NCI-H1694 (cell line): ENCODE measurements at places on chromosomes 7 and 10.

DNA sequence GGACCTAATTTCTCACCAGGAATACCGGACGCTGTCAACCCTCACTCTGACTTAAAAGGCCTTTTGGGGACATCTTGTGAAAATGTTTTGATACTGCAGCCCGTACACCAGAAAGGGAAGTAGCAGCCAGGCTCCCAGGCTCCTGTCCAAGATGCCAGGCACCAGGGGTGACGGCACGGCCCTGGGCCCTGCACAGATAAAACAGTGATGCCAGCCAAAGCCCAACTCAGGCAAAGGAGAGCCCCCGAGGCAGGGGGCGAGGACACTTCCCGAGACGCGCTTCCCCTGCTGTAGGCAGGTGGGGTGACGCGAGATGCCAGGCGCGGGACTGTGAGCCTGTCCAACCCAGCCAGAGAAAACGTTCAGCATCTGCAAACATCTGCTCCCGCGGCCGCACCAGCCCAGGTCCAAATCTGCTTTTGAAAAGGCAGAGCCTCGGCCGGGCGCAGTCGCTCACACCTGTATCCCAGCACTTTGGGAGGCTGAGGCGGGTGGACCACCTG lies 15.7 kb downstream of the ZFAND2A start:
- DNase-seq, result no peak

- no peak for DNase-seq
Measured at GRCh38 chr10:13470270-13470669, 58.5 kb downstream of the BEND7 start.

- DNase-seq, result no peak
Measured at GRCh38 chr7:152553671-152554317, 118.0 kb upstream of the KMT2C start.

- DNase-seq, result no peak
Measured at GRCh38 chr7:7292608-7293007, 110.3 kb downstream of the C1GALT1 start.

DNA sequence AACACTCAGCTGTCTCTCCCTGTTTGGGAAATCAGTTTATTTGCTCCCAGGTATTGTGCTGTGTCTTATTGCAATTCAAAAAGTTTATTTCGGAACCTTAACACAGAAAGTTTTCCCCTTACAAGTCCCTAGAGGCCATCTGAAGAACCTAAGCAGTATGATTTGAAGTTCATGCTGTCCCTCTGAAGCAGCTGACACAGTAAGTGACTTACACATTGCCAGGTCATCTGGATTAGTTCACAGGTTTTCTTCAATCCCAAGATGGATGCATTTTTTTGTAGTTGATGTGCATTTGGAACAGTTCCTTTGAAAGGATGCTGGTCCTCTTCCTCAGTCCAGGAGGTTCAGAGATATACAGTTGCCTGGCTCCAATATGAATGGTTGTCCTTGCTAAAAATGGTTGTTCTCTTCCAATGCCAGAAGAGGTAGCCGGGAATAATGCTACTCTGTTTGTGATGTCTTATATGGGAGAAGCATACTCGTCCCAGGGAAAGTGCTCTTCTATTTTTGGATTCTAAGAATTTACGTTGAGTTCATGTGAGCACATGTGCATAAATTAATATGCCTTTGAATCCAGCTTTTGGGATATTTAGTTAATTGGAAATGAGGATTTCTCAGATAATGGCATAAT lies 183.5 kb upstream of the PHYHIPL start:
- no peak for DNase-seq

- DNase-seq, result no peak
Measured at GRCh38 chr7:69645683-69646082, 47.4 kb downstream of the AUTS2 start.

GRCh38 chr10:95604630-95605029 lies 43.5 kb upstream of the SORBS1 start:
- DNase-seq, result no peak

GRCh38 chr10:58743466-58744115 lies 230.9 kb downstream of the BICC1 start:
- DNase-seq, result no peak

DNA sequence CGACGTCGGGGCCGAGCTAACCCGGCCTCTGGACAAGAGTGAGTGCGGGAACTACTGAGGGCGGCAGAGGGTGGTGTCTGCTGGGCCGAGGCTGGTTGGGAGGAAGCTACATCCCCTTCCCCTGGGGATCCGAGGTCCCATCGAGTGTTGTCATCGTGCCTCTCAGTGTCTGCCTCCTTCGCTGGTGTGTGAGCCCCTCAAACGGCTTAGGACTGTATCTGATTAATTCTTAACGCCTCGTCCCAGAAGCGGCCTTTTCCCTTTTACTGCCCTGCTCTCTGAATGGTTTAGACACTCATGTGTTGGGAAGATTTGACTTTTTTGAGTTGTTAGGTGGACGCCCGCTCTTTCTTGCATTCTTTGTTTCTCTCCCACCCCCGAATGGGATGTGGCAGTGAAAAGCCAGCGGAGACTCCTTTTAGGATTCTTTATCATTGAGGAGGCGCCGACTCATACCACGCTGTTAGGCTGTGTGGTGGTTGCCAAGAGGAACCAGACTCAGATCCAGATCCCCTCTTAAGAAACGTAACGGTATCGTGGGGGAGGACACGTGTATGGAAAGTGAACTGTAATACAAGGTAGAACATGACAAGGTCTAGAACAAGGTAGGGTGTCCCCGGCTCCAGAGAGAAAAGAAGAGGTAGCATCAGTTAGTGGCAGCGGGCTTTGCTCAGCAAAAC lies 631 bp downstream of the SUPV3L1 start:
- no peak for DNase-seq

- DNase-seq, result no peak
Measured at GRCh38 chr10:91127341-91128082, 93.0 kb upstream of the PCGF5 start.

- DNase-seq, result no peak
Measured at GRCh38 chr7:18721429-18721828, 225.9 kb downstream of the HDAC9 start.

GRCh38 chr10:102001435-102002068 lies 54.4 kb downstream of the ARMH3 start:
- no peak for DNase-seq

DNA sequence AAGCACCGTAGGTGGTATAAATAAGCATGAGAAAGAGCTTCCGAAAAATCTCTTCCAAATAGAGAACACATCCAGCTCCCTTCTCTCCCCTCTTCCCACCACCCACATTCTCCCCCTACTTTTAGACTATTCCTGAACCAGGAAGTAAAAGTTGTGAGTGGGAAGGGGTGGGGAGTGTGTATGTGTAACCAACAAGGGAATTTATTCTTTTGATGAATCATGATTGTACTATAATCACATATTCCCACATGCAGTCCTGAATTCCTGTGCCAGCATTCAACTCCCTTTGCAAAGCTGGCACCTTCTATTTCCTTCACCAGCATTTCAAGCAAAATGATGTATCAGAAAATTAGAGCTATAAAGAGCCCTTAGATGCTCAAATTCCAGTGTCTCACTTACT lies 230.6 kb upstream of the CHRM2 start:
- DNase-seq, result no peak

DNA sequence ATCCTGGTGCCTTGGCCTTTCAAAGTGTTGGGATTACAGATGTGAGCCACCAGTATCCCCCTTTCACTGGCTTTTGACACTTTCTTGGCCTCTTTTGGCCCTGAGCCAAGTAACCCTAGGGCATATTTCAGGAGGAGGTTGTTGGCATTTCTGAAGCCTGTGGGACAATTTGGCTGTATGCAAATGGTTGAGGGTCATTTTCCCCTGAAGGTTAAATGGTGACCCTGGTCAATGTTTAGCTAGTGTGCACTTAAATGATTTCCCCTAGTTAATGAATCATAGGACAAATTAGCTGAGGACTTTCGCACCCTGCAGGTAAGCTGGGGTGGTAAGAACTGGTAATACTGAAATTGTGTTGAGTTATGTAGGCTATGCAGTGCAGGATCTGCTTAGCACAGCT lies 660.5 kb downstream of the LRMDA start:
- no peak for DNase-seq
